GOT3 (cell line): ENCODE measurements at places on chromosomes 6 and 20.

DNA sequence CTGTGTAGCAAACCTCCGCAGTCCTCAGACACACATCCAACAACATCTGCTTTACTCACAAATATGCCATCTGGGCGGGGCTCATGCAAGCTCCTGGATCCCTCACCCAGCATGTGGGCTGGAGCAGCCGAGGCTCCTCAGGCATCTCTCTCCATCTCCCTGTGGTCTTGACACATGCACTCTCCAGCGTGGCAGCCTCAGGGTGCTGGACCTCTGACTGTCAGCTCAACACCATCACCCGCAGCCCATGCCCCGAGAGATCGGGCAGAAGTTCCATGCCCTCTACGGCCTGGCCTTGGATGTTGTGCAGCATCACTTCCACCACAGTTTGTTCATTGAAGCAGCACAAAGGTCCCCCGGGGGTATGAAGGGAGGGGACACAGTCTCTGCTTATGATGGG, 32.6 kb upstream of the CD93 start:
- no peak for DNase-seq

GRCh38 chr6:106520711-106521401, 108.4 kb downstream of the RTN4IP1 start:
- DNase-seq: no peak

DNA sequence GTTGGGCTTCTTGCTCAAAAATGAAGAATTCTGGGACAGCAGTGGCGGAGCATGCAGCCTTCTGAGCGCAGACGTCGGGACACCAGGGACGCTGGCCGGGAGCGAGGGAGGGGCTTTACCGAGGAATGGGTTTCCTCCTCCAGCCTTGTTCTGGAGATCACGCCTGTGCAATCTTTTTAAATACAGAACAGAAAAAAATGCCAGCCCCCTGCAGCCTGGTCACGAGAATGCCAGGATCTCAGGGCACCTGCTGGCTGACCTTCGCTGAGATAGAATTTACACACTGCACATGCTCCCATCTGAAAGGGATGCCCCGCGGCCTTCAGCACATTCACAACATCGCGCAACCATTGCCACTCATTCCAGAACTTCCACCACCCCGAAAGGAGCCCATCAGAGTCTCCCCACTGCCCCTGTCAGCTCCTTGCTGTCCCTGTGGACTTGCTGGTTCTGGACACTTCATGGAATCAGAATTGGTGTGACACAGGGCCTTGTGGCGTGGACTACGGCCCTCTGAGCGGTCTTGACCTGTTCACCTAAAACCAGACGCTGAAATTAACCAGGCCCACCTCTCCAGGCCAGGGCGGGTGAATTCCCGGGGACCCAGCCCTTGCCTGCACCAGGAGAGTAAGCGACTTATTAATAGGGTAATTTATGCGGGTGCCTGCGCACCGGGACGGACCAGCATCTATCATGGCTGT, 20.6 kb upstream of the BHLHE23 start:
- DNase-seq: no peak

GRCh38 chr6:3176562-3177355, 19.4 kb upstream of the TUBB2A start:
- no peak for DNase-seq

DNA sequence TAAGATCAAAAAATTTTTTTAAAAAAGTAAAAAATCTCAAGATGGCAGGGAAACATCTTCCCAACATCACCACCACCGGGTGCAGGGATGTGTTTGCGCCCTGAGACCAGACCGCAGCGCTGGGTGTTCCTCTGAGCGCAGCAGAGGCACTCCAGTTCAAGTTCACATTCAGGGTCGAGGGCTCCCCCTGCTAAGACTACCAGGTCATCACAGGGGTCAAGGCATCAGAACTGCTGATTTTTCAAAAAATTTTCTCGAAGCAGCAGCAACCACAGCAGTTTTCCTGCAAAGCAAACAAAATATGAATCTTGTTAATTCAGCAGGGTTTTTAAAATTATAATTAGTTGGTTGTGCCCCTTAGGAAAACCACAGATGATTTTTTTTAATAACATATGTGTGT, 83.1 kb downstream of the MYLK4 start:
- DNase-seq: no peak

GRCh38 chr20:41258474-41258873, 59.1 kb downstream of the ZHX3 start:
- no peak for DNase-seq

DNA sequence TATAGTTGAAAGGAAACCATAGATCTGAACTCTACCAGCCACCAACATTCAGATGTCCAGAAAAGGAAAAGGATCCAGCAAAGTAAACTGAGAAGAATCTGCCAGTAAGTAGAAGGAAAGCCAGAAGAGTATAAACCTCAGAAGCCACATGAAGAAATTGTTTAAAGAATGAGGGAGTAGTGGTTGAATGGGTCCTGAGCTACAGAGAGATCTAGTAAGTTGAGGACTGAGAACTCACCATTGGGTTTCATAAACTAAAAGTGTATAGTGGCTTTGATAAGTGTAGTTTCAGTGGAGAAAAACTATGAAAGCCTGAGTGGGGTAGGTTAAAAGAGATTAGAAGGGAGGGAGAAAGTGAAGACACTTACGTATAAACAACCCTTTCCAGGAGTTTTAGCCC, 32.0 kb upstream of the SUMO4 start:
- DNase-seq: no peak

DNA sequence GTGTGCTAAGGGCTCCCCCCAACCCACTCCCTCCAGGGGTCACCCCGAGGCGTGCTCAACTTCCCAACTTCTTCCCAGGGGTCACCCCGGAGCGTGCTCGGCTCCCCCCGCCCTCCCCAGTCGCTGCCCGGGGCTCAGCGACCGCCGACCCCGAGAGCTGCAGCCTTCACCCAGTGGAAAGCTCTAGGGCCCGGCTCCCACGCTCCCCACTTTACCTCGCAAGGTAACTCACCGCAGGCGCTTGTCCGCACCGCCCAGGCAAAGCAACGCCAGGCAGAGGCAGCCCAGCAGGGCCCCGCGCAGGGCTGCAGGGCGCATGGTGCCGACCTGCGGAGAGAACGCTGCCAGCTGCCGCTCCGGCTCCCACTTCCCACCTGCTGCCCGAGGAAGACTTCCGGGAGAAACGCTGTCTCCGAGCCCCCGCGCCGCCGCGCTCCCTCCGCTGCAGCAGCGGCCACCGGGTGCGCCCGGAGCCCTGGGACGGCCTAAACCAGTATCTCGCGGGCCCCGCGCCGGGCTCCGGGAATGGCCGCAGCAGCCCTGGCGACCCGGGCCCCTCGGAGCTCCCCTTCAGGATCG, 396 bp downstream of the RNASET2 start:
- DNase-seq: no peak

DNA sequence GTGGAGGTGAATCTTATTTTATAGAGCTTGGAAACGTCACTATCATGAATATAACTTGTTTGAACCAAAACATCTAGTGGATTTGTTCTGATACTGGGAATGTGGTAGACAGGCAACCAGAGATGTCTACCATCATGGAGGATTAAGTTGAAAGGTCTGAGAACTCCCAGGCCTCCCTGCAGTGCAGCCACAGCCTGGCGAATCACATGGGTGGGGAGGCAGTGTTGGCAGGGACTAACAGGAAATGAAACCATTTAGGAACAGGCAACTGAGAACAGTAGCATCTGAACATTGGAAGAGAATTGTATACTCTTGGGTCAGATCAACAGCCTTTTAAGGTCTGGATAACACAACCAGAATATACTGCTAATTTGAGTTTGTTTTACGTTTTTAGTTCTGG, 22.3 kb upstream of the CEP162 start:
- no peak for DNase-seq

DNA sequence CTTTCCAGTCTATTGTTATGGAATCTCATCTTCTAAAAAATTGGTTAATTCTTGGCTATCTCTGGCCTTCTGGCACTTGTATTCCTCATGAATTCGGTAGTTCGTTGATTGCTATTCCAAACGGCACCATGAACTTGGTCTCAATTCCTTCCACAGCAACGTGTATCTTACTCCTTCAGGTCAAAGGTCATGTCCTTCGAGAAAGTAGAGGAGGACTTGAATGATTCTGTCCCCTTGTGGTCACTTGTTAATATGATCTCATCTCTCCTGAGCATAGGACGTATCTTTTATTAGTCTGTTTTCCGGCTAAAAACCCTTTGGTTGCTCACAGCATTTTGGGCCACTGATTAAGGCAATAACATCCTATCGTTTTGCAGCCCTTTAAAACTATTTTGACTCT, 9.4 kb downstream of the TLDC2 start:
- DNase-seq: no peak

DNA sequence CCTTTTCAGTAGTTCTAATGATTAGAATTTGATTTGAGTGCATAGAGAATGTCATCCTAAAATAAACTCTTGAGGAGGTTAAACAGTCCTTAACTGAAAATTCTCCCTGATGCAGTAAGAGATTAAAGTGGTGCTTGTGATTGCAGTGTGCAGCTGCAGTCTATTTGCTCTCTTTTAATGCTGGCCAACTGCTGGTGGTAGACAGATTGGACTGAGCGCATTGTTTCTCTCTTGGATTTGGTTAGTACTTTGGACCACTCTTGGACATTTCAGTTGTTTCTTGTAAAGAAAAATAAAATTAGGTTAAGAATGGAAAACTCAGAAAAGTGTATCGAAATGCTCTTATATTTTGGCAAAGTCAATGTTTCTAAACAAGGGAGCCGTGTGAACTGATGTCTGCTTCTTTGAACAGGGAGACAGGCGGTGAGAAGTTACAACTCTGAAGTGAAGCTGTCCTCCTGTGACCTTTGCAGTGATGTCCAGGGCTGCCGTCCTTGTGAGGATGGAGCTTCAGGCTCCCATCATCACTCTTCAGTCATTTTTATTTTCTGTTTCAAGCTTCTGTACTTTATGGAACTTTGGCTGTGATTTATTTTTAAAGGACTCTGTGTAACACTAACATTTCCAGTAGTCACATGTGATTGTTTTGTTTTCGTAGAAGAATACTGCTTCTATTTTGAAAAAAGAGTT, 127.2 kb downstream of the CD109 start:
- DNase-seq: no peak

DNA sequence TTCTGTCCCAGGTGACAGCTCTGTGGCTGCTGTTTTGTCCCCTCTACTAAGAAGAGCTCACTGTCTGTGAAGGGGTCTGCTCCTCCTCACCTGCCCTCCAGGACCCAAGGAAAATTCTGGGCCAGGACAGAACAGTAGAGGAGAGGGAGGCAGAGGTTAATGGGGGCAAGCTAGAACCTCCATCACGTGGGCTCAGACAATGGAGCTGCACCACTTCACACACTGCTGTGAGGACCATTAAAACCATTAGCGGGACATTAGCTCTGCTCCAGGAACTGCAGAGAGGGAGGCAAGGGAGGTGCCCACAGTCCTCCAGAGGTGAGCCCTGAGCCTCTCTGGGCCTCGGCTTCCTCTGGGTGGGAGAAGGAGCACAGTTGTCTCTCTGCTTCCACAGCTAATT, 78.4 kb downstream of the NOL4L start:
- DNase-seq: no peak

DNA sequence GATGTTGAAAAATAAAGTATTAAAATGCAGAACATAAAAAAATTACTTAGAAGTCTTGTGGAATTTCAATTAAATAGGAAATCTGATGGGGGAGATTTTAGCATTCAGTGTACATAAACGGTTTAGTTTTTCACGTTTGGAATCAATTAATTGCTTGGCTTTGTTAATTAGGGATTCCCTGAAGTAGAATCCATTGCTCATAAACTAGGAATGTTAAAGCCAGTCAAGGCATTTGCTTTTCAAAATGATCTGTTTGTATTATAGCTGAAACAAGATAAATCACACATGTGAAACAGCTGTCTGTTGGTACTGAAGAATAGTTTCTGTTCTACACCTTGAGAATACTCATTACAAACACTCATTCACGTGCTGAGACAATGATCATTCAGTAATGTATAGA, 297.9 kb downstream of the TBC1D7 start:
- DNase-seq: no peak

DNA sequence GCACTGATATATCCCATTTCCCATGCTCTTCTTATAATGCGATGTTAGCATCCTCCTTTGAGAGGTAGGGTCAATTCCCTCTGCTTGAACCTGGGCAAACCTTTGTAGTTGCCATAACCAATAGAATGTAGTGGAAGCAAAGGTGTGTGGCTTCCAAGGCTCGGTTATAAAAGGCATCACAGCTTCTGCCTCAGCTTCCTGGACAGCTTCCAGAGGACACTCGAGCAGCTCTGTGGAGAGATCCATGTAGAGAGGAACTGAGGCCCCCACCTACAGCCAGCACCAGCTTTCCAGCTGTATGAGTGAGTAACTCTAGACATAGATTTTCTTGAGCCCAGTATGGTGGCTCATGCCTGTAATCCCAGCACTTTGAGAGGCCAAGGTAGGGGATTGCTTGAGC, 36.7 kb downstream of the FGD2 start:
- no peak for DNase-seq

- no peak for DNase-seq
Measured at GRCh38 chr6:30601436-30601814, 15.6 kb downstream of the PPP1R10 start.
